Fibroblast of the conjunctiva (primary cell): ENCODE measurements at places on chromosomes 6 and 20.

DNA sequence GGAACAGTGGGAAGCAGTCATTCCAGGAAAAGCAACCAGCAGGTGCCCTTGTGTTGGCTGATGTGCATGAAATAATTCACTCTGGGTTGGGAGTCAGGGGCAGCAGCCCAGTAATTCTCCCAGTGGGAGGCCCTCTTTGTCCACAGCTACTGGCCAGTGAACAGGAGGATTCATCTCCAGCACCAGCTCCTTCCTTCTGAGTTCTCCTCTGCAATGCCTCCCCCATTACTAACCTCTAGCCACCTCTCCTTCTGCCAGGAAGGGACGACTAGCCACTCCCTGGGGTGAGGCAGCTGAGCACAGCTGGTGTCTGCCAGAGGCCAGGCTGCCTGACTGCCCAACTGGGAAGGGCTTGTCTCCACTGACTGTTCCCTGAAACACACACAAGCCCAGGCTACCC lies 12.5 kb upstream of the R3HDML start:
- no peak for DNase-seq

- no peak for DNase-seq
These were observed 125.3 kb upstream of the PLCB4 start for GRCh38 chr20:8943631-8944030.

DNA sequence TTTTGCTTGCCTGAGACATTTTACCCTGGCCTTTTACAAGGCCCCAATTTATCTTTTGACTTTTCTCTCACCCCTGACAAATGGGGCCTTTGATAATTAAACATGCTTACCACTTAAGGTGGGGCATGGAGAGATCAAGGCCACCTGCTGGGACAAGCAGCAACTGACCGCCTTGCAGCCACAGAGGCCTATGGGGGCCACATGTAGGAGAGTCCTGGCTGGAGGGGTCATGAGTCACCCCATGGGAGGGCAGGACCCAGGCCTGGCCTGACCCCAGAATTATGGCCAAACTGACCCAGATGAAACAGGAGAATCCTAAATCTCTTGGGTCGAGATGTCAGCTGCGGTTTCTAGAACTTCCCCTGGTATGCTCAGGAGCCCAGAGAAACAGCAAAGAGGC lies 8.5 kb upstream of the OCSTAMP start:
- DNase-seq, result no peak

- DNase-seq, result no peak
These were observed 35.6 kb downstream of the UTRN start for GRCh38 chr6:144320741-144321140.

DNA sequence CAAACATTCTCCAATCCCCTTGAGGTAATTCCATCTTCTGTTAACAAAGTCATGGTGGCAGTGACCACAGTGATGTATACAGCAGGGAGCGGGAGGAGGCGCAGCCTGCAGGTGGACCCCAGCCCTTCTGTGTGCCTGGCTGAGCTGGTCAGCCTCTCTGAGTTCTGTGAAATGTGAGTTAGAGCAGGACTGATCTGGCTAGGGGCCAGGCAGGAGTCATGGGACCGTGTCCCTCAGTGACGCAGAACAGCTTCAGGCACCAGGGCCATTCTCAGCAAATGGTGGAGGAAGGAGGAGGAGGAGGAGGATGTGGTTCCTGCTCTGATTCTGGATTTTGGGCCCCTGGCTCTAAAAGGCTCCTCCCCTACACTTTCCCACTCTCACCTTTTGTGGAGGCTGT lies 6.9 kb downstream of the PHACTR3 start:
- no peak for DNase-seq

DNA sequence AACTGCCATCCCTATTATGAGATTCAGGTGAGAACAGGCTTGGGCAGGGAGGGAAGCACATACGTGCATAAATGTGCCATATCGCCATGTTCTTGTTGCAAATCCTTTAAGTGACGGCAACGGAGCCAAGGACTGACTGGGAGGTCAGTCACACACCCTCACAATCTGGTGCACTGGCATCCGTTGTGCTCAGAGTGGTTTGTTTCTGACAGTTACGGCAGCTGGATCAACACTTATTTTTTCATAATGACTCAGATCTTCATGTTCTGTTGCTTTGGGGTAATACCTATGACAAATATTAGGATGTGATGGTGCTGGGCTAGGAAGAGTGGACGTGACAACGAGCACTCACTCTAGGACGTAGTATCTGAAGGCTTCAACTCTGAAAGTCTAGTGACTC lies 56.2 kb upstream of the PREP start:
- DNase-seq, result no peak
